Activated CD4-positive, alpha-beta T cell treated with anti-CD3 and anti-CD28 coated beads for 1 hour (primary cell): ENCODE measurements at places on chromosomes 2 and 18.

DNA sequence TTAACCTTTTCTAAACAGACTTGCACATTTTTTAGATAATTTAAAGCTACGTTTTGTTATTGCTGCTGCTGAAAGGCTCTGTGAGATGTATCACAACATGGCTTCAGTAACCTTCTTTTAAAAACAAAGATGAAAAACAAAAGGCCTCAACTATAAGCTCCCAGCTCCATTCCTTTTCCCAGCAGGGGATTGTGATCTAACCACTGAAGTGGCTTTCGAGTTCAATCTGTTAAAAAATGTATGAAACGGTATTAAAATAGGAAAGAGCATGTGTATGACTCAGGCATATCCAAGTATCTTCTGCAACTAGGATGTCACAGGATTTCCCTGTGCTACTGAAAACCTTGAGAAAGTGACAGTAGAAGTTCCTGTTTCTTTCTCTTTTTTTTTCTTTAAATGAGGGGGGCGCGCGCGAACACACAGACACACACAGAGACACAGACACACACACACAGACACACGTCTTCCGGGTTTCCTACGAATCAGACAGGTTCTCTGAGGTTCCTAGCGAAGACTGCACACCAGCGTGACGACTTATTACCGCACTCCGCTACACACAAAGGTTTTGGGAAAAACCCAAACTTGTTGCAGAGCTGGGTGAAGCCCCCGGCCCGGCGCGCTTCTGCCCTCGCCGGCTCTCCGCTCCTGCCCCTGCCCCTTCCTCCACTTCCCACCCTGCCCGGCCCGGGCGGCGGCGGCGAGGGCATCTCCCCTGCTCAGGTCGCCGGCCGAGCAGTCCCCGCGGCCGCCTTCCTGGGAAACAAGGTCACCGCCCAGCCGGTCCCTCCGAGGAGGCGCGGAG is 86.8 kb downstream of the RBMS1 start:
- peak; percentile 54 for DNase-seq

GRCh38 chr2:143329288-143329687 is 200.1 kb downstream of the ARHGAP15 start:
- no peak for DNase-seq

DNA sequence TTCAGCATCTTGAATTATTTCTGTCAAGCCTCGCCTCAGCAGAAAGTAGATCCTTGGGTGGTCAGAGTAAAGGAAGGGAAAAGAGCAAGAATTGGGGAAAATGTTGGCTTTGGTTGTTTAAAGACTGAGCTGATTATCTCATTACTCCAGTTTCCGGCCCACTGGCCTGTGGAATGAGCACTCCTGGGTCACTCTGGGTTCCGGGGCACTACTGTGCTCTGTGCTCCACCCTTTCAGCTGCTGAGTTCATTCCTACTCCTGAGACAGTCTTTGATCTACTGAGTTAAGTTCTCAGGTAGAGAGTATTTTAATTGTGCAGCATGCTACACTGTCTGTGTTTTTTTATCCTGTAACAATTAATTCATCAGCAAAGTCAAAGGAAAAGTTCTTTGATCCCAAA is 427.7 kb downstream of the CDH2 start:
- DNase-seq, result no peak

GRCh38 chr2:23283653-23284052 is 101.3 kb upstream of the KLHL29 start:
- DNase-seq, result no peak

GRCh38 chr2:109644571-109645275 is 30.6 kb downstream of the SOWAHC start:
- DNase-seq, result no peak

GRCh38 chr18:312415-312814 is 44.6 kb upstream of the THOC1 start:
- DNase-seq, result no peak

GRCh38 chr2:84290537-84290936 is 168.5 kb downstream of the SUCLG1 start:
- no peak for DNase-seq

GRCh38 chr18:596288-596881 is 403 bp upstream of the CLUL1 start:
- DNase-seq, result no peak

DNA sequence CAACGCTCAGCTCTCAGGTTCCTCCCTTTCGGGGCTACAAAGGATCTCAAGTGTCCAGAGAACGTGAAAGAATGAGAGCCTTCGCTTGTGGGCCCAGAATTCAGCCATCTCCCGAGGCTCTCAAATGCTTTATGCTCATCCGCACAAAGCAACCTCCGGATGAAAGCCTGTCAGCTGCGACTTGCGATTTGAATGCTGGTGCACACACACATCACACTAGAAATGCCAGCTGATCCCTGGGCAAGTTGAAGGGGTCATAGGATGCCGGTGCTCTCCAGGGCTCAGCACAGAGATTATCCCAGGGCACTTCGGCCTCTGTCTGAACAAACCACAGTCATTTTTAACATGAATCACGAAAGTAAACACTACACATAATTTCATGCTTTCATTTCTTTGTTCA is 141.8 kb upstream of the MYT1L start:
- DNase-seq, result no peak

DNA sequence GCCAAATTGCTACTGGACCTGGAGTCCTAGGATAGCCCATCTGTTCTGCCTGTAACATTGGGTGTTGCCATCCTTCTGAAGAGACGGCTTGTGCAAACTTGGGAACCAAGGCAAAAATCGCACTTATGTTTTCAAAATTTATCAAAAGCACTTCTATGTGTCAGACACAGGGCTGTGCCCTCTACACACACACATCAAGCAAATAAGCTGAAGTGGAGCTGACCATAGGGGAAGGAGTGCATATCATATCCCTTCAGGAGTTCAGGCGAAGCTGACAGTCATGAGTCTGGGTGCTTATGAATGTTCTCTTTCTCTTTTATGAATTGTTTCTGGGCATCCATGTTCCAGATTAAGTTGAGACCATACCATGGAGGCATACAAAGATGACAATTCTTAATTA is 247.9 kb downstream of the CYRIA start:
- no peak for DNase-seq

DNA sequence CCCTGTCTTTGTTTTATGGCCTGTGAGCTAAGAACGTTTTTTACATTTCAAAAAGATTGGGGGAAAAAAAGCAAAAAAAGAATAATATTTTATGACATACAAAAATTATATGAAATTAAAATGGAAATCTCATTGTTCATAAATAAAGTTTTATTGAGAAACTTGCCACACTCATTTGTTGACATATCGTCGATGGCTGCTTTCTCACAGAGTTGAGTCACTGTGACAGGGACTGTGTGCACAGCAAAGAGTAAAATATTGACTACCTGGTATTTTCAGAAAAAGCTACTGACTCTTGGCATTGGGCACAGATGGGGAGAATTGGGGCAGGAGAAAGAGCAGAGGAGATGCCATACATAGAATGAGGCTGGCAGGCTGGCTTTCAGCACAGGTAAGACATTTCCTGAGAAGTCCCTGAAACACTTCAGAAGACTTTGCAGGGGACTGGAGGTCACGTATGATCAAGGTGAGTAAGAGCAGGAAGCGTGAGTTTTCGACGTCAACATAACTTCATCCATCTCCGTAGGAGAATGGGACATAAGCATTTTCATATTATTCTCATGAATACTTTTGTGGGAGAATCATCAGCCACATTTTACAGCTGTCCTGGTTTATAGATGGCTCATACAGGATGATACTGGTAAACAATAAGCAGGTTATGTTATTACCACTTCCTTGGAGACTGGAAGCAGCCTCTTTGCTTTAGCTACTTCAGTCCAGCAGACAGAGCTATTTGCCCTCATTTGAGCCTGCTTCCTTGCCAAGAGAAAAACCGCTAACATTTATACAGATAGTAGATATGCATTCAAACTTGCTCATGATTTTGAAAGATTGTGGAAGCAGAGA is 32.5 kb upstream of the PUM2 start:
- no peak for DNase-seq

GRCh38 chr2:86026744-86027065 is 79.0 kb downstream of the POLR1A start:
- no peak for DNase-seq
